ENCODE measurements at places on chromosomes 5 and 9.

- ATAC-seq, result no peak
Observed at GRCh38 chr5:171441246-171441791, 21.9 kb downstream of the FGF18 start.

- no peak for ATAC-seq
Observed at GRCh38 chr9:134548618-134549017, 93.0 kb upstream of the COL5A1 start.

DNA sequence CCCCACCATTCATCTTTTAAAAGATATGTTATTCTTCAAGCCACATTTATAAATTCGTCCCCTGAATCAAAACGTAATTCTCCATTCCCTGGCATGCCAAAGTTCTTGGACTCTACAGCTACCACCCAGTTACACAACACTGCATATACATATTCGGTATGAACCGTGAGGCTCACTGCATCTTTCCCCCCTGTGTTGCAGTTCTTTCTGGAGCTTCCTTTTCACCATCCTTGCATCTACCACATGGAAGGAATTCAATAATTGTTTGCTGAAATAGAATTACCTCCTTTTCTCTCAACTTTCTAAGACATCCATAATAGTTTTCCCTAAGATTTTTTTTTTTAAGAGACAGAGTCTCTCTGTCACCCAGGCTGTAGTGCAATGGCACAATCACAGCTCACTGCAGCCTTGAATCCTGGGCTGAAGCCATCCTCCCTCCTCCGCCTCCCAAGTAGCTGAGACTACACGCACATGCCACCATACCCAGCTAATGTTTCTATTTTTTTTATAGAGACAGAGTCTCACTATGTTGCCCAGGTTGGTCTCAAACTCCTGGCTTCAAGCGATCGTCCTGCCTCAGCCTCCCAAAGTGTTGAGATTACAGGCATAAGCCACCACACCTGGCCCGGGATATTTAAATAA lies 3.3 kb downstream of the LPAR1 start:
- ATAC-seq, result no peak

DNA sequence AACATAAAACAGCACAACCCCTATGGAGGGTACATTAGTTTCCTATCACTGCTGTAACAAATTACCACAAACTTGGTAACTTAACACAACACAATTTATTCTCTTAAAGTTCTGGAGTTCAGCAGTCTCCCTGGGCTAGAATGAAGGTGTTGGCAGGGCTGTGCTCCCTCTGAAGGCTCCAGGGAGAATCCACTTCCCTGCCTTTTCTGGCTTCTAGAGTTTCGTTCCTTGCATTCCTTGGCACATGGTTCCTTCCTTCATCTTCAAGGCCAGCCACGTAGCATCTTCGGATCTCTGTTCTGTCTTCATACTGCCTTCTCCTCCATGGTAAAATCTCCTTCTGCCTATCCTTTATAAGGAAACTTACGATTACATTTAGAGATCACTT lies 25.0 kb upstream of the GSN start:
- no peak for ATAC-seq

DNA sequence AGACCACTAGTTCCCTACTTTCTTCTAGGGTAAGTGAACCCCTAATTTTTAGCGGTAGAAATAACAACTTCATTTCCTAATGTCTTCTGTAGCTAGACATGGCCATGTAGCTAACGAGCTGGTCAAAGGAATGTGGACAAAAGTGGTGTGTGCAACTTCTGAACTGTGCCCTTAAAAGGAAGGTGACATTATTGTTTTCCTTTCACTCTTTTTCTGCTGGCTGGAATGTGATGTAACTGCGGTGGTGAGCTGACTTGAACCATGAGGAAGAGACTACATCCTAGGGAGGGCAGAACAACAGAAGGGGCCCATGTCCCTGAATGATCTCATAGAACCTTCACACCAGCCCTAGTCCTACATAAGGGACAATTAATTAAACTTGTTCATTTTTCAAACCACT lies 1.3 kb upstream of the SNX2 start:
- no peak for ATAC-seq

DNA sequence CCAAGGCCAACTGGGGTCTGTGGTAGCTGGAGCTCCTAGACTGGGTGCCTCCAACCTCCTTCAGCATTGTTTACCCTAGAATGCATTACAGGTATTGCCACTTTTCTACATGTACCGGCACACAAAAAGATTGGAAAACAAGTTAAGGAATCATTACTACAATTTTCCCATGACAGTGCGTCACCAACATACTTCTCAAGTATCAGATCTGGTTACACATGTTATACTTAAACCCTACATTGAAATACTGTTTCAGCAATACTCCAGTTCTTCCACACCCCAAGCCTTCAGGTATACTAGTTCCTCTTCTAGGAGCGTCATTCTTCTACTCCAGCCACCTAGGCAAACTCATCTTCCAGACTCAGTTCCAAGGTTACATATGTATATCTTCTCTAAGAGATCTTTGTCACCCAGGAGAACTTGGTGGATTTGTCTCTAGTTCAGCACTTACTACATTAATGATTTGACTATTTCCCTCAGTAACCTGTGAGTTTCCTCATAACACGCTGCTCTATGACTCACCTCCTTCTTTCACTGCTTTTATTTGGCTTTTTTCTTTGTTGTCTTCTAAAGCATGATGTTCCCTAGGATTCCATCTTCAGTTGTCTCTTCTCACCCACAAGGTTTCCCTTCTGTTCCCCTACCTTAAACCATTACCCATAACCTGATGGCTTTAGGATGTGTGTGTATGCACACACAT lies 217.0 kb downstream of the AP3B1 start:
- ATAC-seq, result no peak

DNA sequence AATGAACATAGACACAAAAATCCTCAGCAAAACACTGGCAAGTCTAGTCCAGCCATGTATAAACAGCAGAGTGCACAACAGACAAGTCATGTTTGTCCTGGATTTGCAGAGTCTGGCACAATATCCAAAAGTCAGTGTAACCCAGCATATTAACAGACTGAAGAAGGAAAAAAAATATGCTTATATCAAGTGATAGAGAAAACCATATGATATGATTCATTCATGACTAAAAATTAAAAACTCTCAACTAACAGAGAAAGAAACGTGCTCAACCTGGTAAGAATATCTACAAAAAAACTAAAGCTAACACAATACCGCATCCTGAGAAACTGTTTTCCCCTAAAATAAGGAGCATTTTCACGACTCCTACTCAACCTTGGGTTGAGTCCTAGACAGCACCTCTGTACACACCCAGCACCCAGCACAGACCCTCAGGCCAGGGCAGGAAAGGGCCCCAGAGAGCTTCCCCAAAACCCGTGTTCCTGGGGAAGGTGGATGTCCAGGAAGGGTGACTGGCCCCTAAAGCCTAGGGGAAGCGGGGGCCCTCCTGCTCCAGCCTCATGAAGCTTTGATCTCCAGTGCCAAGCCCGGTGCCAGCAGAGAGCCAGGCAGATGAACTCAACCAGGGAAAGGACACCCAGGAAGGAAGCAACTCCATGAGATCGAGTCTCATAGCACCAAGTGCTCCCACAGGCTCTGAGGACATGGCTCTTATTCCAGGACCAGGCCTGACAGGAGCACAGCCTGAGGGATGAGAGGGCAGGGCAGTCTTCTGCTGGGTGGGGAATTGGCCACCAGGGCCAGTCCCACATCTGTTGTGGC lies 38.9 kb downstream of the ADAMTS2 start:
- ATAC-seq, result peak; percentile 23
